Activated CD4-positive, CD25-positive, alpha-beta regulatory T cell treated with anti-CD3 and anti-CD28 coated beads, Interleukin-2, amount 50 U/mL, for 16 hours (primary cell): ENCODE measurements at places on chromosomes 3 and 15.

DNA sequence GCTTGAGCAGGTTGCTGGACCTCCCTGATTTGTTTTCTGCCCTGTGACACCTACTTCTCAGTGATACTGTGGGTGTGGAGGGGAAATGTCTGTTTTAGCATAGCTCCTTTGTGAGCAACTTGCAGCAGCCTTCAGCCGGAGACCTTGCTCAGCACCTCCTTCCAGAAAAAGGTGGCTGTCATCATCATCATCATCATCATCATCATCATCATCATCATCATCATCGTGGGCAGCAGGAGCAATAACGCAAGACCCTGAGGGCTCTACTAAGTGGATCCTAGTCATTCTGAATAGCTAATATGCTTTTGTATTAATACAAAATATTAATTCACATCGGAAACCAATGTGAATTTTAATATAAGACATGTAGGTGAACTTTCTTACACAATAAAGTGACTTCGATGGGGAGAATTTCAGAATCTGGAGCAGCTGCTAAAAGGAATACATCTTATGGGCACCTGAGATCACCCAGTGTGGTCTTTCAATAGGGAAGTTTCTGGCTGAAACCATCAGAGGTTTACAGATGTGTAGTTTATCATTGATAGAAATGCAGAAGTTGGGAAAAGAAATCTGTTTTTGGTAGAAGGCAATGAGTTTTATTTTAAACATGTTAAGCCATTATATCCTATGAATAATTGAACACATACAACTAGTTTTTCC lies 8.6 kb downstream of the GABRR3 start:
- DNase-seq: no peak

- no peak for DNase-seq
Observed at GRCh38 chr15:35047528-35047927, 37.6 kb downstream of the NANOGP8 start.

GRCh38 chr3:135499426-135499825 lies 466.1 kb upstream of the PPP2R3A start:
- no peak for DNase-seq

- DNase-seq: no peak
Observed at GRCh38 chr3:69484507-69485393, 98.9 kb upstream of the FRMD4B start.

DNA sequence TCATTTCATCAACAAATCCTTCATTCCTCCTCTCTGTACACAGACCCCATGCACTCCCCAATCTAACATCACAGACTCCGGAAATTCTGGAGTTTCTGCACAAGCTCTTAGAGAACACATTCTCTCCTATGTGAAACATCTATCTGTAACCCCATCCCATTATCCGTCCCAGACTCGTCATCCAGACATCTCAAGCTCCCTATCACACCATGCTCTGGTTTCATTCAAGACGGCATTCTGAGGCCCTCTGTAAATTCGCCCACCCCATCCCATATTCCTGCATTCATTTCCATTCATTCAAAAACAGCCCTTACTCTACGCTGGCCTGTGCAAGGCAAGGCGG lies 575 bp downstream of the LEO1 start:
- DNase-seq: no peak

DNA sequence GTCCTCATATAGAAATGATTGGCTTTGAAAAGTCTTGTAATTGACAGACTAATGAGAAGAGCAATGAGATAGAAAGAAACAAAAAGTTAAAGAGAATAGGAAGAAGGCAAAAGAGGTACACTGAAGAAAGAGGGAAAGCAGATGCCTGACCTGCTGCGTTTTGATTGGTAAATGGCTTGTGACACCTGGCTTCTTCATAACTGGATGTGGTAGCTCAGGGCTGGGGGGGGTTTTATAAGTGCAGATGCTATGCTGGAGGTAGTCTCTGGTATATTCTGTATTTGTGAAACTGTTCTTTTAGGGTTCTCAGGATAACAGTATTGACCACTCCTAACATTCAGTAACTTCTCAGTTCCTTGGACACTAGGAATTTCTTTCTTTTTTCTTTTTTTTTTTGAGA lies 1.4 kb downstream of the STARD9 start:
- DNase-seq: no peak

- no peak for DNase-seq
Observed at GRCh38 chr15:22780267-22780666, 6.2 kb upstream of the NIPA1 start.

- no peak for DNase-seq
Observed at GRCh38 chr3:106675451-106675850, 701.8 kb upstream of the CCDC54 start.

DNA sequence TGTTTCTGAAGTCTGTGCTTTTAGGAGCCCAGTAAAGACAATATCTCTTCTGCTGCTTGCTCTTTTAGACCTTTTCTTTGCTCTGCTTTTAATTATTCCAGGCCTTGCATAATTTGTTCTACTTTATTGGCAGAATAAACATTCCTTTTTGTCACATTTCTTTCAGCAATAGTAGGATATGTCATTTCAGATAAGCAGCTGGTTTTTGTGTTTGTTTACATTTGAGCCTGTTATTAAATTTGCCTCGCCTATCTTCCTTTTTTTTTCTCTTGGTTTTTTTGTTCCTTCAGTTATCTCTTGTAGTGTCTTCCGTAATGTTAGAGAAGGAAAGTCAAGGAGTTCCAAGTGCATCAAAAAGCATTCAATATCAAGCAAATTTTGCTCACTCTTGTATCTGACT lies 16.4 kb downstream of the ZNF654 start:
- no peak for DNase-seq

- DNase-seq: no peak
Observed at GRCh38 chr15:82138306-82138705, 92.5 kb upstream of the MEX3B start.

DNA sequence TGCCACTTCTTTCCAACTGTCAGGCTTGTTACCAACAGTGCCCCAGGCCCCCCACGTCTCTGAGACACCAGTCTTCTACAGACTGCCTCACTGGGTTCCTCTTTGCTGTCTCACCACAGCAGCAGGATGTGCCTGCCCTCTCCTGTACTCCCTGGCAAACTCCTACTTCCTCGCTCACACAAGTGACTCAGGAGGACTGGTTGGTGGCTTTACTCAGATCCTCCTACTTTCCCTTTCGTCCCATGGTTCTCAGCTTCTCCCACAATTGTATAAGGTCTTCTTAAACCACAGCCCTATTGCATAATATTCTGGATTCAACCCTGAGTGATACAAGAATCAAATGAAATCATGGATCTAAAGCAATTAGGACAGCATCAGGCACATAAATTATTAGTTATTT lies 246.6 kb upstream of the PROK2 start:
- DNase-seq: no peak

DNA sequence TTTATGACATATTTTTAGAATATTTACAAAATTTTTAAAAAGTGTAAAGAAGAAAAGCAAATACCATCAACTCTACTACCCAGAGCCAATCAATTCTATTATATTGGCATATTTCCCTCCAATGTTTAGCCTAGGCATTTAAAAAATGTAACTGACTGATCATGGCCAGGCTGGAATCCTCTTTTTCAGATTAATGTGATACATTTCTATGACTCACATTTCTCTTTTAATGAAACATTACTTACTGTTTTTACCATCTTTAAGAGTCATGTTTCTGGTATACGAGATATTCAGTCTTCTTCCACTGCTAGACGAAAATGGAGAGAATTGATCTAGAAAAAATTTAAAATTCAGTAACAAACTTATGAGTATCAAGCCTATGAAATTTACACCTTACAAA lies 53.4 kb upstream of the DCUN1D1 start:
- DNase-seq: no peak

DNA sequence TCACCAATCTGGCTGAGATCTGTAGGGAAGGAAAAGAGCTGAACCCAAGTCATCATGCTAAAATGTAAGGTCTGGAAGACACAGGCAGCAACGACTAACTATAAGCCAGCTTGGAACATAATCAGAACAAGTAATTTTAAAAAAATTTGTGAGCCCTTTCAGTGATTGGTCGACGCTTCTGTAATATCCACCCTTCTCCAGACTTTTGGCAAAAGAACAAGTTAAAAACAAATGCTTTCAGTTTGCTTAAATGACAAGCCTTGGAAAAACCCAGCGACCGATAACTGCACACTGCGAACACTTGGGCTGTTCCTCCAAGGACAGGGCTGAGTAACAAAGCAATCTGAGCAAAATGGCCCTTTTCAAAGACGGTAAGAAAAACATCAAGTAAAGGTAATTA lies 49.6 kb downstream of the PCSK6 start:
- DNase-seq: no peak

DNA sequence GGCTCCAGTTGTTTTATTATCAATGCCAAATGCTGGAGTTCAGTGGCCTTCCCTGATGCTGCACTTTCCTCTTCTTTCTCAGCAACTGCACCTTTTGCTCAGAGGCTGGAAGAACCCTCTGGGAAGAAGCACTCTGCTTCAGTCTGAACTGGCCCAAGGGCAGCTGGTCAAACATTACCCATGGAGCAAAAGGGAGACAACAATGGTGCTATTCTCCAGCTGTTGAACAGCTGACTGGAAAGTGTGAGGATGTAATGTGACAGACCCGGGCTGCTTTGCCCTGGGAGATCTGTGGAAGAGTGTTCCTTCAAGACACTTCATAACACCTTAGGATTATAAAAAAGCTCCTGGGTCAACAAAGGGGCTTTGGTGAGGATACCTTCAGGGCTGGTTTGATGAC lies 84.9 kb downstream of the EPHB1 start:
- DNase-seq: no peak

GRCh38 chr3:19811689-19812088 lies 122.3 kb downstream of the EFHB start:
- DNase-seq: no peak
